Right cardiac atrium (tissue), 5 donors: ENCODE measurements at places on chromosomes 5 and 9. TPM values are rescaled to one million over a fixed set of nuclear protein-coding genes. Genes with fewer than 3 reads are reported as not detected.

GRCh38 chr5:111902436-111902835 is 145.4 kb upstream of the NREP start:
- no peak for DNase-seq

GRCh38 chr9:104868303-104868686 is 59.7 kb downstream of the ABCA1 start:
- no peak for DNase-seq

- peak; percentile 77 for DNase-seq
These were observed 18.6 kb downstream of the CTNNAL1 start for GRCh38 chr9:108994695-108995094.

GRCh38 chr9:110095161-110095595 is 112.8 kb downstream of the C9orf152 start:
- no peak for DNase-seq

GRCh38 chr5:94778732-94779131 is 160.3 kb downstream of the SLF1 start:
- no peak for DNase-seq

DNA sequence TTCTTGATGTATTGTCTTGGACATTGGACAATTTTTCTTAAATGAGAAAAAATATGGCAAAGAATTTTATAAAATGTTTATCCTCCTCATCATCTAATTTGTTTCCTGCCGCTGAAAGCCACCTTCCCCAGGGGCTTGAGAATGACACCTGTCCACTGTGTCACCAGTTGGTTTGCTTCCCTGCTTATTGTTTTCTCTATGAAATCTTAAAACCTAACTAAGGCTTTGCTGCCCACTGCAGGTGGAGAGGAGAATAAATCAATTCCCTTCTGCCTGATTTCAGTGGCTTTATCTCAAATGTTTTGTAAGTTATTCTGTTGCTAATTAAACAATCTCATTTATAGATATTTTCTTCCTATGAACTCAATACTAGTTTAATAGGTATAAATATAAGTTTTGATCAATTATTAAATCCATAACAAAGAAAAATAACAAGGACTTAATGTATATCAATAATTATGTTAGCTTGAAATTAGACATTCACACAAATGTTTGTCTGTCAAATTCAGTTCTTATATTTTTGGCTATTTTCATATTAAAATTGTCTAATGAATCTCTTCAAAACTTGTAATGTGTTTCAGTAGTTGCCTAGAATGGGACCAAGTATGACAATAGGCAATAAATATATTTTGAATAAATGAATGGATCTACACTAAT is 822.5 kb downstream of the PTPRD start:
- DNase-seq = no peak

GRCh38 chr9:35845824-35846771 is 17.1 kb downstream of the TMEM8B start:
- no peak for DNase-seq

DNA sequence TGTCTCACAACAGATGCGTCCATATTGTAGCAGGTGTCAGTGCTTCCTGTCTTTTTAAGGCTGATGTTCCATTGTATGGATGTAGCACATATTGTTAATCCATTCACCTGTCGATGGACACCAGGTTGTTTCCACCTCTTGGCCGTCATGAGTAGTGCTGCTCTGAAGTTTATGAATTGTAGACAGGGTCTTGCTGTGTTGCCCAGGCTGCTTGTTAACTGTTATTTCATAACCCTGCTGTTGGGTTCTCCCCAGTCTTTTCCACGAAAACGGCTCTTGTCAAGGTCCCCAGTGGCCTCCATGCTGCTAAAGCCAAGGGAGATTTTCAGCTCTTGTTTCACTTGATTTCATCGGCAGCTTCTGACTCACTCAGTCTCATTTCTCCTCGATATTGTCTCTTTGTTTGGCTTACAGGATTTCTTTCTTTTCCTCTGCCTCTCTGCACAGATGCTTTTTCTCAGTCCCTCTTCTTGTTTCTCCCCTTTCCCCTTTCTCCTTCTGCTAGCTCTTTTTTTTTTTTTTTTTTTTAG is 12.1 kb upstream of the PSD2 start:
- no peak for DNase-seq

- DNase-seq = peak; percentile 80
These were observed 296 bp downstream of the ZSWIM6 start for GRCh38 chr5:61332358-61332749.

DNA sequence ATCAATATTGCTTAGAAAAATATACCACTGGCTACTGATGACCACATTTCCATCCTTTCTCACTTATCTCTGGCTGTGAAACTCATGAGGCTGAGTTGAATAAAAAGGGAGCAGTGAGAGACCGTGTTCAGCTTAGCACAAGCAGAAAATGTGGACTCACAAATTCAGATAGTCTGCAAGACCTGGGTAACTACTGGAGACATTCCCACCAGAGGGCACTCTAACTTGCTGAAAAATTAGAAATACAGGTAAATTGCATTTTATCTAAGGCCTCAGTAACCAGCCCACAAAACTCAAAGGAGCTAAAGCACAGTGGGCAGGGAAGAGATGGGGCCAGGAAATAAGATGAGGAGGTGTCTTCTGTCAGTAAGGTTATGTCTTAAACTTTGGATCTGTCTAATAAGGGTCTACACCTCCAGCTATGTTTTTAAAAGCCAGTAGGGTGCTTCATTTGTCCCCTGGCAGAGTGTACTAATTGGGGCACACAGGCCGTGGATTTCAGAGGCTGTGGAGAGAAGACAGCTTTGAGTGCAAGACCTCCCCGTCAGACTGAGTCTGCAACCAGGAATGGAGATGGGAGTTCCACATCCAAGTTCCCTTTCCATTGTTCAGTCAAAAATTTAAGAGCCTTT is 8.7 kb upstream of the NDUFB6 start:
- no peak for DNase-seq

DNA sequence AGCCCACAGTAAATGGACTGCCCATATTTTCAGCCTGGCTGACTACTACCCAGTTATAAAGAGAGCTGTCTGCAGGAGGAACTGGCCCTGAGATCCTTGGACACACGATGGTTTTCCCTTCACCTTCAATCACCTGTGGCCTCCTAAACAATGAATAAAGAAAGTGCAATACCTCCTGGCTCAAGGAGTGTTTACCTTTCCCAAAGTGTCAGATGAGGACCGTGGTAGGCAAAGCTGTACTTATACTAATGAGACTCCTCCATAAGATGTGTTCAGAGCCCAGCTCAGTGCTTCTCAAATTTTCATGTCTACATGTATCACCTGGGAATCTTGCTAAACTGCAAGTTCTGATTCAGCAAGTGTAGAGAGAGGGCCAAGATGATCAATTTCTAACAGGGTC is 284.5 kb upstream of the VLDLR start:
- no peak for DNase-seq

DNA sequence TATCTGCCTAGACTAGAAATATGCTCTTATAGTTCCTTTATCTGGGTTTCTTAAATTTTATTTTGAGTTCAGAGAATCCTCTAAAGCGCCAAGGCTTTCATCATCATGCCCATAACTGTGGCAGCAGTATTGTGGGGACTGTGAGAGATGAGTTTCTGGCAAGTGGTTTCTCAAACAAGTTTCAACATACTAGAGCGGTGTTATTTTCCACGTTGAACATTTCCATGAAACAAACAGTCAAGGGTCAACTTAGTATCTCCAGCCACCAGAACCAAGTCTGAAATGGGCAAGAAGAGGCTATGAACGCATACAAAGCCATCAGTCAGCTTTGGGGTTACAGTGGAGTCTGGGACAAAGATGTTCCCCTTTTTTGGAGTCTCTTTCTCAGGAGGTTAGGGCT is 40.3 kb downstream of the SERINC5 start:
- no peak for DNase-seq

- DNase-seq = no peak
These were observed 245.4 kb downstream of the RAB3C start for GRCh38 chr5:58828258-58828657.

DNA sequence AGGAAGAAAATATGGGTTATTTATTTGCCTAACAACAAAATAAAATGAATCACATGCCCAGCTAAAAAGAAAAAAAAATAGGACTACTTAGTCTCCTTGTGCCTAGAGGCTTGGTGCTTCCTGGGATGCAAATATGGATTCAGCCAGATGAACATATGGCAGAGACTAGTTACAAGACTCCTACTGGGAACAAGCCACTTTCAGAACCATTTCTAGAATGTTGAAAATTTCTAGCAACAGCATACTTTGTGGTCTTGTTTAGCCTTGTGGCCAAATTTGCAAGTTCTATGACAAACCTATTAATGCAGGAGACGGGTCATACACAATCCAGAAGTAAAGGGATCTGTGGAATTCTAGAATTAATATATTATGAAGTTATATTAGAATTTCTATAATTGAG is 198.7 kb downstream of the CHSY3 start:
- DNase-seq = no peak

DNA sequence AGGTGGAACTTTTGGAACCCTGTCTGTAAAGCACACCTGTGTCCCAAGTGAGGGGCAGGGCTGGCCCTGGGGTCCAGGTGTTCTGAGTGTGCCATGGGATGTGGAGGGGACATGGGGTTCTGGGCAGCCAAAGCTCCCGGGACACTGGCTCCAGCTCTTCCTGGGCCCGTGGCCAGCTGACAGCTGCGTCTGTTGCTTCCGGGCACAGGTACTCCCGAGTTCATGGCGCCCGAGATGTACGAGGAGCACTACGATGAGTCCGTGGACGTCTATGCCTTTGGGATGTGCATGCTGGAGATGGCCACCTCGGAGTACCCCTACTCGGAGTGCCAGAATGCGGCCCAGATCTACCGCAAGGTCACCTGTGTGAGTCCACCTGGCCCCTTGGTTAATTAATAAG is 50.7 kb downstream of the WNK2 start:
- DNase-seq = peak; percentile 49

GRCh38 chr5:170639221-170639925 is 135.6 kb downstream of the KCNIP1 start:
- DNase-seq = no peak

DNA sequence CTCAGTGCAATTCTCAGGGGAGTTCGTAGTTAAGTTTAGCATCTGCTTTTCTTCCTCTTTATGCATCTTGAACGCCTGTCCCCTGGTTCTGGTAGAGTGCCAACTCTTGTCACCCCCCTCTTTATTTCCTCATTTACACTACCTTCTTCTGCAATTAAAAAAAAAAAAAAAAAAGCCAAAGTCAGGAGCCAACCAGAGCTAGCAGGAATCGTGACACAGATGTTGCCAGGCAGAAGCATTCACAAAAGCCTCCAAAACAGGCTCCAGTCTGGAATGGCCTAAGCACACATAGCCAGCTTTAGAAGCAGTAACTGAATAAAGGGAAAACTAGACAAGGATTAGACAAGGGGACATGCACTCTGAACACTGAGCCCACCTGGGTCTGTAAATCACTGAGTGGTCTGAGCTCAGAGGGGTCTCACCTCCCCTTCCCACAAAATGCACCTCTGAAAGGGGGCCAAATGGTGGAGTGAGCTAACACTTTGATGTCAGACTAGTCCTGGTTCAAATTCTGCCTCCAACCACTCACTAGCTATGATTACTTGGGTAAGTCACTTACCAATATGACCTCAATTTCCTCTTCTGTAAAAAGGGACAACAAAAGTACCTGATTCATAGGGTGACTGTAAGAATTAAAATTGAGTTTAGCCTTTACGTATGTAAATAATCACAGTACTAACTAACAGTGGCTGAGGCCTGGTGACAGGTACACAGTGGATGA is 2.0 kb downstream of the CD74 start:
- DNase-seq = peak; percentile 78

- DNase-seq = no peak
These were observed 232.1 kb upstream of the PCSK5 start for GRCh38 chr9:75658301-75658905.

DNA sequence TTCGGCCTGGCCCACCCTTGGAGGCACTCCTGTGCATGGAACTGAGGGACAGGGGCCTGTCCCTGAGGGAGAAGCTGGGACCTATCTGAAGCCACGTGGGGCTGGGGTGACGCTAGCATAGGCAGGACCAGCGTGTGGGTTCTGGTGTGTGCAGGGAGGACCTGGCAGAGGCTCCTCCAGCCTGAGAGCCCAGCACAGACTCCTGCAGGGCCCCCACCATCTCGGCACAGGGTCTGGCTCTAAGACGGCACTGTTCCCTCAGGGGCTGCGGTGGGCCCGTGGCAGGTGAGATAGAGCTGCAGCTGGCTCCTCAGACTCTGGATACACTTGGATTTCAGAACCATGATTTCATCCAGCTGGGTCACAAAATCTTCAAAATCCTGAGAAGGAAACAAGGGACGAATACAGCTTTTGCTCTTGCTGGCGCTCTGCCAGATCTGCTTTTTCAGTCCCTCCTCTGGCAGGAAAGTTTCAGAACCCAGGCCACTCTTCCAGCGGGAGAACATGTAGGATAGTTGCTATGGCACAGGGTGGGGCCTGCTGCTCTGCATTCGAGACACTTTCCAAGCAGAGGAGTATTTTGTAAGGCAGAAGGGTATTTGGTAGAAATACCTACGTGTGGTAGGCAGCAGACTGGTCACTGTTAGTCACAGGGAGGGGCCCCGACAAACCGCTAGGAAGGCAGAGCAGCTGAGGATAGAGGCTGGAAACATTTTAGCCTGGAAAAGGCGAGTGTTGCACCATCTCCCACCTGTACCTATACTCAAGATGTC is 74.7 kb downstream of the KIF24 start:
- peak; percentile 50 for DNase-seq

DNA sequence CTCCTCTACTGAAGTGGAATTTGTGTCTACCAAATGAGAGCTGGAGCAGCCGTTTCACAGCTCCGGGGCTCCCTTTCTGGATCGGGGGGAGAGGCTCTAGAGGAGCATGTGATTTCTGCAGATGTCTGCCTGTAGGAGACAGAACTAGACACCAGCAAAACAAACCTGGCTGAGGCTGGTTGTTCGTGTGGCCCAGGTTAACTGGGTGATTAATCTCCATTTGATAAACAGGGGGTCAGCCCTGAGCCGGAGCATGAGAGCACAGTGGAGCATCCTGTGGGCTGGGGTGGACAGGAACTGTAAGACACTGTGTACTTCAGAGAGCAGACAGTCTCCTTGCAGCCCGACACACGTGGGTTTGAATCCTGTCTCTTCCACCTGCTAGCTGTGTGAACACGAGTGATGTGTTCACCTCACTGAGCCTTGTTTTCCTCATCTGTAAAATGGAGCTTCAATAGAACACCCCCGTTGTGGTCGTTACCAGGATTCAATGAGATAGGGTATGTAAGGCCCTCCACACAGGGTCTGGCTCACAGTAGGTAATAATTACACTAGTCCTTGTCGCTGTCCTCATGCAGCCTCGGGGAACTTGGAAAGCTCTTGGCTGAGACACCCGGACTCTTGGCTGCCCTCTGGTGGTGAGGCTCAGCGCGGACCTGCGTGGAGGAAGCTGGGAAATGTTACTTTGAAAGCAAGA is 12.9 kb downstream of the CXCL14 start:
- peak; percentile 84 for DNase-seq

NMRK1 gene
- 15.8 TPM for total RNA-seq

SGCD gene
- 73.1 TPM for total RNA-seq

RAI14 gene
- 11.7 TPM for total RNA-seq

TRIM36 gene
- 0.94 TPM for total RNA-seq

ABLIM3 gene
- total RNA-seq = 185 TPM

PCDHA3 gene
- 0.40 TPM for total RNA-seq

MAMDC2 gene
- total RNA-seq = 17.0 TPM

CCDC69 gene
- total RNA-seq = 189 TPM

SPATA31A5 gene
- total RNA-seq = not detected

ANKRD20A1 gene
- total RNA-seq = 16.5 TPM

SV2C gene
- total RNA-seq = 0.88 TPM

LOX gene
- total RNA-seq = 20.5 TPM

RNF183 gene
- total RNA-seq = not detected

DCTN4 gene
- 41.8 TPM for total RNA-seq

SPINK1 gene
- total RNA-seq = not detected
